ENCODE measurements at places on chromosomes 6 and 20.

GRCh38 chr20:58011947-58012610, 216.4 kb downstream of the ANKRD60 start:
- DNase-seq, result no peak

- DNase-seq, result no peak
These were observed 76.3 kb upstream of the PHACTR2 start for GRCh38 chr6:143601504-143601903.

GRCh38 chr6:45569210-45569945, 191.6 kb upstream of the SUPT3H start:
- no peak for DNase-seq

DNA sequence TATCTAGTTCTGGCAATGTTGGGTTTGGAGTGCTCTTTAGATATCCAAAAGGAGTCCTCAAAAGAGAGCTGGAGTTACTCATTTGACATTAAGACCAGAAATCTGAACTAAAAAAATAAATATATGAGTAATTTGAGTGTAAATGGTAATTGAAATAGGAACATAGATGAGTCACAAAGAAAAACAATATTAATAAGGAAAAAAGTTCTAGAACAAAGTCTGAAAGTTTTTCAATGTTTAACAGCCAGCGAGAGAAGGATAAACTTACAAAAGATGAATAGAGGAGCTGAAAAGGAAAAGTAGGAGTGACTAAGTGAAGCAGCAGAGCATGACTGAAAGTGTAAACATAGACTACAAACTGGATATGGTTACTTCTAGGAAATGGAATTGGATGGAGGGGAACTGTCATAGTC, 46.8 kb downstream of the EPM2A start:
- DNase-seq, result no peak

- no peak for DNase-seq
These were observed 15.7 kb downstream of the AURKA start for GRCh38 chr20:56376331-56376730.

GRCh38 chr6:3370361-3371221, 86.3 kb downstream of the SLC22A23 start:
- no peak for DNase-seq

DNA sequence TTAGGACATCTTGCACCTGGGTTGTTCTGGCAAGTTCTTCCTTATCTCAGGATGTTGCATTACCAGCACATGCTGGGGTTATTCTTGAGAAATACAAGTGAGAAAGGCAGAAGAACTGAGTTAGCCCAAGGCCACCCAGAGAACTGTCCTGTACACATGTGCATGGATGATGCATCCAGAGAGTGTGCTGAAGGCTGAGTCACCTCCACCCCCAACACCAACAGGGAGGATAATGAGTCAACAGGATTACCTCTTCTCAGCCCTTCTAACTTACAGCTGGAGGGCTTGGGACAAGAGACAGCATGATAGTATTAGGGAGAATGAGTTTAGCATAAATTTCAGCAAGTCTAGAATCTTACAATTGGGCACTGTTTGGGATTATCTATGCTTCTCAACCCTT, 8.5 kb downstream of the SCGN start:
- peak; percentile 6 for DNase-seq

DNA sequence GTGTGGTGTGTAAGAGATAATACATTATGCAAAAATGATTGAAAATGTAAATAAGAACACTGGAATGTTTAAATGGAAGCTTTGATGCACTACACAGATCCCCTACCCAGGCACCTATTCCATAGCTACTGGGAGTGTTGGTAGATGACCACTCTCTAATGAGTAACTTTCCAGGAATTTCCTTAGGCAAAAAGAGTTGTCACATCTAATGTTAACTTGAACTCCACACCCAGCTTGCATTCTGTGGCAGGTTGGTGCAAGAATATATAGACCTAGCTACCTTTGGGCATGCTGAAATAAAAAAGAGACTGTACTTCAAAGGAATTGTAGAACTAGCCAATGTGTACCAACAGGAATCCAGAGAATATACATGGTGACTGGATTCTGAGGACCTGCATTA, 1254.2 kb upstream of the EYS start:
- no peak for DNase-seq

DNA sequence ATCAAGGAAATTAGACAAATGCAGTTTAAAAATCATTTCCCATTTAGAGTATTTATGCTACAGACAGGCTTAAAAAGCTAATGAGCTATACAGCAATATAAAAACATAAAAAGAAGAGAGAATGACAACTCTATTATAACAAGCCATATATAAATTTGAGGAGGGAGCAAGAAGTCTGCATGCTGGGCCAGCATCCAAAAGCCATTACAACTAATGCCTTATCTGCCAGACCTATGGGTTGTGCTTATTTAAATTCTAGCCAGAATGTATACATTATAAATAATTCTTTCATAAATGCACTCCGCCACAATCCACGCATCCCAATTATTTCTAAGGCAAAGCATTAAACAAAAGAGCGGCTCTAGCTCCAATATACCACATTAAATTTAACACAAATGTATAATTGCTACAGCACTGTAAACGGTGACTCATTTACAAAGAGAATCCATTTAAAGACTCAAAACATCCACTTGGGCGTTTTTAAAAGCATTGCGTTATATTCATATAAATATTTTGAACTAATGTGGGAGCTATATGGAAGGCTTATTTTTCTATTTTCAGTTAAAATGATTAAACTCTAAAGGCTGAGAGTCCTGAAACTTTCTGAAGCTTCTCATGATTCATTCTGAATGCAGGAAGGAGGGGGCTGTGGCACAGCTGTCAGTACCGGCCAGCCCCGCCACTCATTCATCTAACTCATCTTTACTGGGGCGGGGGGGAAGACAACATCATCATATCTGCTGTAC, 37.7 kb upstream of the RAB22A start:
- no peak for DNase-seq

- DNase-seq, result no peak
These were observed 45.3 kb downstream of the PDSS2 start for GRCh38 chr6:107413966-107414645.

GRCh38 chr20:44080646-44081267, 106.2 kb downstream of the JPH2 start:
- peak; percentile 42 for DNase-seq

- no peak for DNase-seq
These were observed 32.4 kb downstream of the RNF217 start for GRCh38 chr6:124994648-124995047.

DNA sequence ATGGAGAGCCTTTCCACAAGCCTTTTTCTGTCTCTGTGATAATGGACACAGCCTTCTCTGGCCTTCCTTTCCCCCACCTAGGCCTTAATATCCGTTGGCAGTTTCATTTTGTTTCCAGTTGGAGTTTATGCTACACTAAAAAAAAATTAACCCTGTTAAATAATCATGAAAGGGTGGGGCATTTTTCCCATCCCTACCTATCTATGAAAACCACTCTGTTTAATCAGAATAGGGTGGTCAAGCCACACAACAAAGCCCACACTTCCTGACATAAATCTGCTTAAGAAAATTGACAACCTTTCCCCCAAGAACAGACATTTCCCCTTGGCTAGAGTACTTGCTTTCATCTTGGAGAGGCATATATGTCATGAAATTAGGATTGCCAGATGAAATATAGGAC, 14.2 kb downstream of the TXLNB start:
- DNase-seq, result no peak

- DNase-seq, result no peak
These were observed 1.3 kb upstream of the KCNQ2 start for GRCh38 chr20:63473555-63474449.

- peak; percentile 23 for DNase-seq
These were observed 115.9 kb downstream of the CD24 start for GRCh38 chr6:106858653-106859092.

DNA sequence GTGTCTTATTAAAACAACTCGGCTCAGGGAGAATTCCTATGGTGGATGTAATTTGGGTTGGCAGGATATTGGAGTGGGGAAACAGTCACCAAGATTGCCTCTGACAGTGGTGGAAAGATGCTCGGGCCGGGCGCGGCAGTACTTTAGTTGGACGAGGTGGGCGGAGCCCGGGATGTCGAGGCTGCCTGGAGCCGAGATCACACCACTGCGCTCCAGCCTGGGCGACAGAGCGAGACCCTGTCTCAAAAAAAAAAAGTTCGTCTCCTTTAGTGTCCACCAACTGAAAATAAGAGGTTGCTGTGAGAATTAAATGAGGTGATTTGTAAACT, 621 bp downstream of the NOL7 start:
- DNase-seq, result no peak

DNA sequence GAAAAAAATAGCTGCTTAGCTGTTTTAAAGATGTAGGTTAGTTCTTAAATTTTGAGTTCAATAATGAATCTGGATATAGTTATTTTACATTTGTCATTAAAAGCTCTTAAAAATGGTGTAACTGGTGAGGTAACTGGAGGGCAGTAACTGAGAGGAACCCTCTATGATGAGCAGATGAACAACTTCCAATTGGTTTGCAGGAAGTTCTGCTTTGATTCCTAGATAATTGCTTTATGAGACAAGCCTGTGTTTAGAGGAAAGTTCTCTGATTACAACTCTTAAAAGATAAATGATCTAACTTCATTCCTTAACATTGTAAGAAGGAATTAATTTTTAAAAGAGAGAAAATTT, 8.5 kb downstream of the MYLIP start:
- DNase-seq, result no peak

DNA sequence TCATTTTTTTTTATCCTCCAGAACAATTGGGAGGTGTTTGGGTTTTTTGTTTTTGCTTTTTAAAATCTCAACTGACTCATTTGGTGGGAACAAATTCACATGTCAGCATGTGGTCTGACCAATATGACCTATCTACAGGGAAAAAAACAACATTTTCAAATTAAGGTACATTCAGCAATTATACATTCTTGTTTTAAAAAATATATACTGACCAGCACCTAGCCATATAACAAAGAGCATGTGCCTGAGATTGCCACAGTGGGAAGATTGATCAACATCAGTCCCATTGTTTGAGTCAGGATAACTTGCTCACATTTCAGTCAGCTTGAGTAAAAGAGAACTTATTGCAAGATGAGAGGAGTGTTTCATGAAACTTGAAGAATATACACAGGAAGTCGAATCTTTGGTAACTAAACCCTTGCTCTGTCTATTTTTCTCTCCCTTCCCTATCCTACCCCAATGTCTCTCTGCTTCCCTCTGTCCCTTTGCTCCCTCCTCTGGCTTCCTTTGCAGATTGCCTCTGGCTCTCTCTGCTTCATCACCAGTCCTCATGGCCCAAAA, 163.2 kb upstream of the TAB2 start:
- DNase-seq, result no peak

DNA sequence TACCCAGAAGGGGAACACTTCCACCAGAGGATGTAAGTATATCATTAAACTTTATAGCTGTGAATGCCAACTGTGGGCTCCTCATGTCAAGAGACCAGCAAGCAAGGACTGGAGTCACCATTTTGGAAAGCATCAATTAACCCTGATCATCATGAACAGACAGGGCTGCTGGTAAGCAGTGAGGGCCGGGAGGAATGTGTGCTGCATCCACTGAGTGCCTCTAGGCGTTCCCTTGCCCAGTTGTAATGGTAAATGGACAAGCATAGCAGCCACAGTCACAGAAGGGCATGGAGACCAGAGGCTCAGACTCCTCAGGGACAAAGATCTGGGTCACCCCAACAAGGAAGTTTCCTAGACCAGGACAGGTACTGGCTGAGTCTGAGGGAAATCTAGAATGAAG, 23.6 kb downstream of the LINC00237 start:
- DNase-seq, result no peak

DNA sequence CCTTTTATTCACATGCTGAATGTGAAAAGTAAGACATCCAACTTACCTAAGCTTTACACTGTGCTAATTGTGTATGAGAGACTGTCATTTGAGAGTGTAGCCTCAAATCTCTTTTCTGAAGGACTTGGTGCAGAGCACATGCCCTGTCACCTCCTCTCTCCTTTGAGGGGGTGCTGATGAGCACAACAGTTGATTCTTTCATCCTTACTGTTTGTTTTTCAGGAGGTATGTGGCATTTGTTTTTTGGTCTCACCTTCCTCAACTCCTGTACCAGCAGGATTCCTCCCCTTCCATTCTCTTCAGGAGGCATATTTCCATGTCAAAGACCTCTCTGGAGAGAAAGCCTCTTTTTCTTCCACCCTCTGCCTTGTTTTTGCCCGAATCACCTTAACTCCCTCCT, 252.6 kb upstream of the CITED2 start:
- DNase-seq, result no peak

GRCh38 chr6:111096246-111096645, 8.9 kb downstream of the SLC16A10 start:
- no peak for DNase-seq

- no peak for DNase-seq
These were observed 78.7 kb upstream of the MYL9 start for GRCh38 chr20:36462440-36463211.

GRCh38 chr6:118902726-118903125, 8.8 kb downstream of the ASF1A start:
- DNase-seq, result no peak

DNA sequence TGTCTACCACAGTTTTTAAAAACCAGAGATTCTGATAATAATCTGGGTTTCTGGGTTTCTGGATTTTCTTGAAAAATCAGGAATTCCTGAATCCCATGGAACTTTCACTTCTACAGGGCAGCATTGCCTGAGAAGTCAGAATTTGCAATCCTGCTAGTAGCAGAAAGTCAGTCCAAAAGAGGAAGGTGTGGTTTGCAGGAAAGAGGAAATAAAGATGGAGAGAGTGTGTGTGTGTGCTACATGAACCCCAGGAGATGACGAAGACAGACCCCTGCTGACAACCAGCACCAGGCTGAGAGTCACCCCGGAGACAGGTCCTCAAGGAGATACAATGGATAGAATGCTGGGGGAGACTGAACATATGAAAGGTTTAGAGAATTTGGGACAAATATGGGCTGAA, 44.9 kb downstream of the PRND start:
- no peak for DNase-seq

- DNase-seq, result no peak
These were observed 36.4 kb upstream of the RPN2 start for GRCh38 chr20:37142708-37143107.

DNA sequence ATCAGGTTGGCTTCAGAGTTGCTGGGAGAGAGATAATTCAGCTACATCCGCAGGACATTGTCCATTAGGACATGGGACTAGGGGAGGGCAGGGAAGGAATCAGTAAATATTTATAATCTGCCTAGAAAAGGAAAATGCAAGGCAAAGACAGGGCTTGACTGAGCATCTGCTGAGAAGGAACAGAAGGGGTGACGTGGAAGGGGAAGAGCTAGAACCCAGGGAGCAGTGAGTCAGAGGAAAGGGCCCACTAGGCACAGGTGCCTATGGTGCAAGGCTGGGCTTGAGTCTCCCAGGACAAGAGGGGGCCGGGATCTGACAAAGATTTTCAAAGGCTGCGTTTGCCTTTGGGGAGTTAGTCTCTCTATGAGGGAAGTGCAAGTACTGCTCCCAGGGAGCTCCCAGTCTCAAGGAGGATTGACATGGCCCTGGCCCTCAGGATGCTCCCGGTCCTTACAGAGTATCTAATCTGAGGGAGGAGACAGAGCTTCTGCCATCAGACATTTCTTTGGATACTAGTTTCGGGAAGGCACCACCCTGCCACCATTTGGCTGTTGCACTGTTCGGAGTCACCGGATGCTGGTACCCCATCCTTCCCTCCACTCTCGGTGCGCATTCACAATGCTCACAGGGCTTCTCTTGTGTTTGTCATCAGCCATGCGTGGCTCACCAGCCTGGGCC, 21.9 kb downstream of the VEGFA start:
- no peak for DNase-seq

- no peak for DNase-seq
These were observed 114.5 kb upstream of the TMEM170B start for GRCh38 chr6:11423072-11423471.

GRCh38 chr20:10947726-10948125, 273.9 kb upstream of the JAG1 start:
- DNase-seq, result no peak

Measured in GOT3 (cell line).